ENCODE measurements at places on chromosomes 11 and 22.

DNA sequence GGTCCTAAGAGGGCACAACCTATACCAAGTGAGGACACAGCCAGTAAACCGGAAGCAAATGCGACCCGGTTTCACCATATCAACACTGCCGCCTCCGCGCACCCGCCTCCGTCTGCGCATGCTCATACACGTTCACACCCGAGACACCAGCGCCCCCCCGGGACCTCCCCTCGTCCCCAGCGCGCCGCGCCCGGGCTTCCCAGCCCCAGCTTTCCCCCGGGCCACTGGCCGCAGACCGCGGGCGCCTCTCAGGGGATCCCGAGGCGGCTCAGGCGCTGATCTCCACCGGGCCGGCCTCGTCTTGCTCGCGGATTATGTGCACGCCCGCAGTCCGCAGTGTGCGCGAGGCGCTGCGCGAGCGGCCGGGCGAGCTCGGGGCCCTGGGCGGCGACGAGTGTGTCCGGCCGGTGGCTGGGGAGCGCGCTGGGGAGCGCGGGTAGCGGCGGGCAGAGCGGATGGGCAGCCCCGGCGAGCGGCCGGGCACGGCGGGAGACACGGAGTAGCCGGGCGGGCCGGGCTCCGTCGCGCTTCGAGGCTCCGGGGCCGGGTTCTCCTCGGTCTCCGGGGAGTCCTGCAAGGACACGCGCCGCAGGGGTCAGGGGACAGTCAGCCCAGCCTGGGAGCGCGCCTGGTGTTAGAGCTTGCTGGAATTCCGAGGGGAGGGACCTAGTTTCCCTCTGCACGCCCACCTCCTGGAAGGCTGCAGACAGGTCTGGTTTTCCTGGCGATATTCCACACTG lies 2.0 kb downstream of the HEPN1 start:
- DNase-seq = no peak

- DNase-seq = no peak
Observed at GRCh38 chr11:61832754-61833153, 4.7 kb downstream of the FADS2 start.

- no peak for DNase-seq
Observed at GRCh38 chr11:84146826-84147225, 860.7 kb upstream of the CCDC90B start.

DNA sequence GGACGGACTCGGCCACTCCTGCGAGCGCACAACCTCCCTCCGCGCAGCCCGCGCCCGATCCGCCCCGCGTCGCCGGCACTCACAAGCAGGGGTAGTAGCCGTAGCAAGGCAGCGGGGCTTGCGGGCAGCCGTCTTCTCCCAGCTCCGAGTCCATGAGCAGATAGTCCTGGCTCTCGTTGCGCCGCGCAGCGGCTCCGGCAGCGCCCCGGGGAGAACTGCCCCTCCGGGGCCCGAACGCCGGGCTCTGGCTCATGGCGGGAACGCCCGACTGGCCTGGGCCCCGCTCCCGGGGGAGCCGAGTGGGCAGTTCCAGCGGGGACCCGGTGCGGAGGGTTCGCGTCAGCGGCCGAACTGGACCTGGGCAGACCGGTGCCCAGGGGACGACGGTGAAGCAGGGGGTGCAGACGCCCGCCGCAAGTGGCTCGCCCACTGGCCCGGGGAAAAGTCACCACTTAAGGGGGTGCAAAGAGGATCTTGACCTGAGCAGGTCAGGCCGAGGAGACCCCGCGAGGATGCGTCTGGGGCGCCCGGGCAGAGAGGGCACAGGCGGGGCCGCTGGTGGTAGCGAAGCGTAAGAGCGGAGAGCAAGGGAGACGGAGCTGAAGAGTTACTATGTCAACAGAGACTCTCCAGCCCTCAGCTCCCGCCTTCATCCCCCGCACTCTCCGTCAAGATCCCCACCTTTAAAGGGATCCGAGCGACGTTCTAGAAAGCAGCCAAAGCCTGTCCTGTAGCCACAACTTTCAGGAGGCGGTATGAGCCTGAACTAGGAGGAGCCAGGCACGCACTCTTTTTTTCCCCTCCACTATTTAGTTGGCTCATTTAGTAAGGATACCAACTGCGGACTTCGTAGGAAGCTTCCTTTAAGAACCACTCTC lies at the start of gene TRPC6:
TSS of gene TRPC6 (minus strand) at position 757 of the 878 bp plus-strand sequence. CDS start at position 253, 504 bp downstream.
- DNase-seq = peak; percentile 2

DNA sequence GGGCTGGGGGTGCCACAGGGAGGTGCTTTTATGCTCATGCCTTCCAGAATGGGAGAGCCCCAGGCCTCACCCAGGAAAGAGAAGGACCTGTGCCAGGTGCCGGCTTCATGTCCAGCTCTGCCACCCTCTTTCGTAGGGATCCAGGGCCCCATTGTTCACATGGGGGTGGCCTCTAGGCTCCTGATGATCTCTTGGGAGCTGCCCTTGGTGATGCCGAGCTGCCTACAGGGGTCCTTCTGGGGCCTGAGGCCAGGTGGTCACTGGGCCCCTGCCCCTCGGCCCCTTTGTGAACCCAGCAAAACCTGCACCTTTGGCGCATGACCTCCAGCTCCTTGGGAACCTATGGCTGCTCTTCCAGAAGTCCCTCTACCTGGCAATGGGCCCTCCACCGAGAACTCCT lies 41.4 kb upstream of the SMIM38 start:
- DNase-seq = no peak

DNA sequence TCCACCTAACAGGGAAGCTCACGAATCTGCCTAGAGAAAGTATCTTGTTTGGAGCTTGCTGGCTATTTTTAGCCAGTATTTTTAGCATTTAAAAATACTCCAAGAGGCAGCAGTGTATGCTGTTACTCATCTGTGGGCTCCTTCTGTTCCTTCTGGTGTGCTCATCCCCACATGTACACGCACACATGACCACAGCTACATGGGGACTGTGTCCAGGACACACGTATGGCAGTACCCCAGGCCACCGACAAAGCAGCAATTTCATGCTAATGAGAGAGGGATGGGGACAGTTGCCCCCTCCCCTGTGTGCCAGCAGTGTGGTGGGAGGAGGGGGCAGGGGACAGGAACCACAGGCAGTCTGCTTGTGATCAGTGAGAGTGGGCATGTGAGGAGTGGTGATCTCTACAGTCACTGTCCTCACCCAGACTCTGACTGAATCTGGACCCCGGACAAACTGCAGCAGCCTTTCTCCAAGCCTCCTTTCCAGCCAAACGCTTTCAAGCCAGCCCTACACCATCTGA lies 16.4 kb downstream of the USP2 start:
- no peak for DNase-seq

- no peak for DNase-seq
Observed at GRCh38 chr11:88886796-88887195, 179.0 kb downstream of the GRM5 start.

DNA sequence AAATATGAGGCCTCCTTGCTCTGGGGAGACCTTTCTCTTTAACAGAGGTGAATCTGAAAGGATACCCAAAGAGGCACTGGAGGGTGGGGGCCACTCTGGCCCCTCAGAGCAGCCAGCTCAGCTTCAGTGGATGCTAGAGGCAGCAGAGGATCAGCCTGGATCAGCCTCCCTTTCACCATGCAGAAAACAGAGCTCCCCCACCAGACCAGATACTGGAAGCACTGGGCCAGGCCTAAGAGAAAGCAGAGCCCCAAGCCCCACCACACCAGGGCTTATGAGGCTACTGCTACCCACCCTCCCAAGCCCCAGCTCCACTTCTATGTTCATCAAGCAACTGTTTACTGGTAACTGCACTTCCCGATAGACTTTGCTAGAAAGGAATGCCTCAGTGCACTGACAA lies 4.0 kb upstream of the SLC43A3 start:
- DNase-seq = no peak

DNA sequence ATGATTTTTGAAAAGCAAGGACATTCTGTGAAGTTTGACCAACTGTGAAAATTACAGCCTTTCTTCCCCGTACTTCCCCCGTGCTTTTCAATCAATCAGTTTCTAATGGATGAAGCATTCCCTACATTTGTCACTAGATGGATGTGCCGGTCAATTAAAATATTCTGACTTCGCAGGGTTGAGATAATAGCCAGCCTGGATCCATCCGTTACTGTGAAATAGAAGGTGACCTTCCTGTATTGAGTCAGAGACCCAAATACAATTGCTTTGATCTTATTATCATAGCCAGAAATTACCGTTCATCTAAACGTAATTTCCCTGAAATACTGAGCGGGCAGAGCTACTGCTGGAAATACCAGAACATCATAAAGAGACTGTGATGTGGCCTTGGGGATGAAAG lies 21.1 kb upstream of the PARVB start:
- no peak for DNase-seq

- no peak for DNase-seq
Observed at GRCh38 chr11:87063982-87064381, 26.2 kb downstream of the TMEM135 start.

DNA sequence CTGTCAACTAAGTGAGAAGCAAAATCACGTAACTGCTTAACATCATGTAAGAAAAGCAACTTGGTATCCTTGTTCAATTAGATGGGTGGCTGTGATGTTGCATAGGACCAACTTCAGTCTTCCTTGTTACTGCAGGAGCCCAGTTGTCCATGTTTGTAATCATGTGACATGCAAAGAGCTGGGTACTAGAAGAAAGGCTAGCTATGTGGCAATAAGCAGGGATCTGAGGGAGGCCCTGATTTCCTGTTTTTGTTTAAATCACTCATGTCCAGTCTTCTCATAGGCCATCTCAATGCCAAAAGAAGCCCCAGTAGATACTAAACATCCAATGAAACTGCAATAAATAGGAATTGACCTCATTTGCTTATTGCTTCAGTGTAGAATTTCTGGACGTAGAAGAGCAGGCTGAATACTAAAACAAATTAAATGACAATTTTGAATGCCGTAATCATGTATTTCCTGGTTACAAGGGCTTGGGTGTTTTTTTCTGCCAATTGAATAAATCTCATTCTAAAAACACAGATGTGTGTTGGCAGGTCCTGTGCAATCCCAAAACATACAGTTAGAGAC lies 140.8 kb upstream of the ARHGAP20 start:
- no peak for DNase-seq

- DNase-seq = no peak
Observed at GRCh38 chr11:130180896-130181294, 21.3 kb downstream of the ST14 start.

- no peak for DNase-seq
Observed at GRCh38 chr11:4886186-4886585, 4.5 kb downstream of the OR51T1 start.

DNA sequence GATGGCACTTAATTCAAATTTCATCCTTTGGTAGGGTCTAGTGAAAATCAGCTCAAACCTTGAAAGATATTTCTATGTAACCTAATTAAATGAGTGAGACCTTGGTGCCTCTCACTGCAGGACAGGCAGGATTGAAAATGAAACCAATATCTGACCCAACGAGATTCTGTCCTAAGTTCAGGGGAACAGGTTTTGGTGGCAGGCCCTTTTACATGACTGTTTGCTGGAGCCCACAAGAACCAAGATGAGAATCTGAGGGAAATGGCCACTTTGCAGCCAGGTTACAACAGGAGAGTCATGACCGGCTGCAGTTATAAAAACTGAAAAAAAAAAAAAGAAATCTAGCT lies 130.2 kb downstream of the TRIM44 start:
- DNase-seq = no peak

- no peak for DNase-seq
Observed at GRCh38 chr11:66676282-66676919, 1.3 kb downstream of the RBM4B start.

DNA sequence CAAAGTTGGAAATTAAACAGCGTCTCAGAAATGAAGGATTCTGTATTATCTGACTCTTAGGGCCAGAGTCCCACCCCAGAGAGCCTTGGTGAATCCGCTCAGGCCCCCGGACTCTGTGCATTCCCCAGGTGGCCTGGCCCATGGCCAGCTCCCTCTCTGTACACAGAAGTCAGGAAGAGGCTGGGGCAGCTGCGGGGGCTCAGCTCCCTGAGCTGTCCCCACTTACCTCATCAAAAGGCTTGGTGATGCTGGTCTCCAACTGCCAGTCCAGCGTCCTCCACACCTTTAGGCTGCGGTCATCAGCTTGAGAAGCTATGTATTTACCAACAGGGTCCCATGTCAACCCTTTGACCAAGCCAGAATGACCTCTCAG lies 35.0 kb downstream of the HIRA start:
- DNase-seq = no peak

GRCh38 chr22:49589811-49590210 lies 237.9 kb downstream of the BRD1 start:
- no peak for DNase-seq

- DNase-seq = peak; percentile 98
Observed at GRCh38 chr11:129364143-129364654, 11.4 kb upstream of the BARX2 start.

- no peak for DNase-seq
Observed at GRCh38 chr11:12239396-12239795, 129.0 kb downstream of the MICAL2 start.

- no peak for DNase-seq
Observed at GRCh38 chr22:44537467-44537866, 39.4 kb upstream of the RTL6 start.

- no peak for DNase-seq
Observed at GRCh38 chr22:23501708-23502107, 78.4 kb downstream of the IGLL1 start.

DNA sequence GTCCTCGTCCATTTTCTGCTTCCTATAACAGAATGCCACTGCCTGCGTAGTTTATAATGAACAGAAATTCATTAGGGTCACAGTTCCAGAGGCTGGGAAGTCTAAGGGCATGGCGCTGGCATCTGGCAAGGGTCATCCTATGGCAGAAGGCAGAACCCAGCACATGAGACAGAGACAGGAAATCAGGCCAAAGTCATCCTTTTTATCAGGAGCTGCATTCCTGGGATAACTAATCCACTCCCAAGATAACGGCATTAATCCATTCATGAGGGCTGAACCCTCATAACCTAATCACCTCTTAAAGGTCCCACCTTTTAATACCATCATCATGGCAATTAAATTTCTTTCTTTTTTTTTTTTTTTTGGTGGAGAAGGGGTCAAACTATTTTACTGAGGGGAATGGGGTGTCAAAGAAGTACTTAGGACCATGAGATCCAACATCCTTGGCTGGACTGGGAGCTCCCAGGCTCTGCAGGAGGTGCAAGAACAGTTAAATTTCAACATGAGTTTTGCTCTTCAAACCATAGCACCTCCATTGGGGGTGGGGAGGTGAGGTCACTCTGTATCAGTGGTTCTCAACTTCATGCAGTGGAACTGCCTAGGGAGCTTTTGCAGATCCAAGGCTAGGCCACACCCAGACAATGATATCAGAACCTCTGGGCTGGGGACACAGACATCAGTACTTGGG lies 4.4 kb downstream of the TMEM109 start:
- DNase-seq = no peak

DNA sequence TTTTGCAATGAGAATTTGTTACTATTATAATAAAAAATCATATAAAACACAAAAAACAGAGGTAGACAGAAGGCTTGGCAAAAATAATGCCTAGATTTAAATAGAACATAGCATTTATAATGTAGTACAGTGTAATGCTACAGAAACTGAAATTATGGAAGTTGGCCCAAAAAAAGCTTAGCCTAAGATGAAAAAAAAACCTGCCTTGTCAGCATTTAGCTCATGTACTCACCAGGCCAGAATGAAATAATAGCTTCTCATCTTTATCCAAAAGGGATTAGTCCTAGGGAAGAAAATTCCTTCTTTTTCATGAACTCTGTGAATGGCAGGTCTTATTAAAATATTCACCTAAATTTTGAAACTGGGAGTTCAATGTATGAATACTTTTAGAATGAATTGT lies 951.1 kb downstream of the LRRC4C start:
- no peak for DNase-seq

GRCh38 chr11:14793546-14793945 lies 98.5 kb downstream of the CYP2R1 start:
- DNase-seq = no peak

All from NCI-H510A treated with DMSO at 0.1 percent for 48 hours (cell line).